ENCODE measurements at places on chromosomes 1 and 21. TPM values are rescaled to one million over a fixed set of nuclear protein-coding genes. Genes with fewer than 3 reads are reported as not detected.
A peak's percentile ranks its signal among the peaks of the same experiment; 100 is the strongest.

The FAAH gene
- 34.1 TPM for total RNA-seq

The IL12RB2 gene
- not detected for total RNA-seq

The HCN3 gene
- 3.0 TPM for total RNA-seq

The RNU1-3 gene
- 4,080 TPM for total RNA-seq

The TAL1 gene
- 10.2 TPM for total RNA-seq

The CCDC17 gene
- 11.7 TPM for total RNA-seq

The CFAP141 gene
- total RNA-seq = 5.9 TPM

DNA sequence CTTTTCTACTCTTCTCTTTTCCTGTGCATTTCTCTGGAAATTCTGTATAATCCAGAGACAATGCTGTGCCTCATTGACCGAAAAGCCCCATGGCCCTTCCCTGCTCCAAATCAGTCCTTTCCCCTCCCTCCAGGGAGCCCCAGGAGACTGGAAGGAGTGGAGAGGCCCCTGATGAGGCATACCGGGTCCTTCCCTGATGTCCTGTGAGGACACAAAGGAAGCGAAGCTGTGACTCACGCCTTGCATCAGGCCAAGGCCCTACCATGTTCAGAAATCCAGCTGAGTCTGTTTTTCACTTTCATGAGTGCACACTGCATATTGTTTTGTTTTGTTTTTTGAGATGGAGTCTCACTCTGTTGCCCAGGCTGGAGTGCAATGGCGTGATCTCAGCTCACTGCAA, 38.7 kb upstream of the BECN2 start:
- no peaks in the 10 kb centered on the region for H3K4me1 ChIP-seq
- no peak overlapping the region for H3K27ac ChIP-seq
- H3K4me3 ChIP-seq = no peak overlapping the region

DNA sequence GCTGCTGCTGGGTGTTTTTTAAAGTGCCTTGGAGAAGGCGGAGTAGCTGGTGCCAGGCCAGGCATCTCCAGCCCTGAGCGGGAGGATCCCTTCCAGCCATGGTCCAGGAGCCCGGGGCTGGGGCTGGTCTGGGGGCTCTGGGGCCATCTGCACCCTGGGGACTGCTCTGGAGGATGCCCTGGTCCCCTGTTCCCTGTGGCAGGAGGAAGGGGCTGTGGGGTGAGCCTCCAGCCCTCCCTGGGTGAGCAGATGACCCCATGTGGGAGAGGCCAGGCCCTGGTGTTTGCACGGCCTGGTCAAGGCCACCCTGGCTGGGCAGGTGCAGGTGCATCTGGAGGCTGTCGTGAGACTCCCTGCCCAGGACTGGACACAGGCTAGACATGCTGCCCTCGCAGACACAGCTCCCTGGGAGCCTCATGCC, 56.7 kb downstream of the SLX9 start:
- no peak overlapping the region for H3K27ac ChIP-seq
- peaks cover 6% of the 10 kb centered on the region for H3K4me1 ChIP-seq
- H3K4me3 ChIP-seq = no peak overlapping the region
- peak; percentile 48 for DNase-seq
- no peaks in the 10 kb centered on the region for H3K36me3 ChIP-seq

- no peaks in the 10 kb centered on the region for H3K36me3 ChIP-seq
- DNase-seq = peak; percentile 74
- no peak overlapping the region for H3K27ac ChIP-seq
- H3K4me1 ChIP-seq = peaks cover 5% of the 10 kb centered on the region
These were observed 8.5 kb downstream of the ARHGEF16 start for GRCh38 chr1:3463013-3463385.

GRCh38 chr1:51317798-51318197, 12.6 kb downstream of the TTC39A start:
- H3K27ac ChIP-seq = no peak overlapping the region
- H3K36me3 ChIP-seq = no peaks in the 10 kb centered on the region
- no peak overlapping the region for H3K4me3 ChIP-seq
- H3K27me3 ChIP-seq = no peaks in the 10 kb centered on the region
- no peak for DNase-seq

- peaks cover 41% of the 10 kb centered on the region for H3K36me3 ChIP-seq
- DNase-seq = peak; percentile 45
- peak overlapping the region; percentile 81 for H3K27ac ChIP-seq
- H3K27me3 ChIP-seq = no peaks in the 10 kb centered on the region
These were observed 4.6 kb downstream of the TMEM63A start for GRCh38 chr1:225877580-225877979.

DNA sequence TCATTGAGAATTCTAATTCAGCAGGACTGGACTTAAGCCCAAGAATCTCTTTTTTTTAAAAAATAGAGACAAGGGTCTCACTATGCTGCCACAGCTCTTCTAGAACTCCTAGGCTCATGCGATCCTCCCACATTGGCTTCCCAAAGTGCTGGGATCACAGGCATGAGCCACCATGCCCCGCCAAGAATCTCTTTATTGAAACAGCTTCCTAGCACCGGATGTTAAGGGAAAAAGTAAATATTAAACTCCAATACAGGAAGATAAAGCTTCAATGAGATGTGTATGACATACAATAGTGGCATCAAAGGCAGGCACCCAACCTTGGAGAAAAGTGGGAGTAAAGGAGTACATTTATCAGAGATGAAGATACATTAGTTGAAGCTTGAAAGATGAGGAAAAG, 25.5 kb downstream of the PUM1 start:
- no peaks in the 10 kb centered on the region for H3K36me3 ChIP-seq
- DNase-seq = no peak
- no peak overlapping the region for H3K4me3 ChIP-seq
- no peak overlapping the region for H3K27ac ChIP-seq

- no peak overlapping the region for H3K4me3 ChIP-seq
- no peaks in the 10 kb centered on the region for H3K27me3 ChIP-seq
- DNase-seq = no peak
- no peaks in the 10 kb centered on the region for H3K36me3 ChIP-seq
- no peak overlapping the region for H3K27ac ChIP-seq
These were observed 265.0 kb upstream of the USP24 start for GRCh38 chr1:55480029-55480795.

GRCh38 chr1:171501305-171502024, 16.1 kb downstream of the PRRC2C start:
- H3K4me1 ChIP-seq = peaks cover 12% of the 10 kb centered on the region
- no peak for DNase-seq
- no peaks in the 10 kb centered on the region for H3K27me3 ChIP-seq

- H3K4me1 ChIP-seq = peaks cover 7% of the 10 kb centered on the region
- no peaks in the 10 kb centered on the region for H3K36me3 ChIP-seq
- no peak overlapping the region for H3K4me3 ChIP-seq
- no peak overlapping the region for H3K27ac ChIP-seq
- no peak for DNase-seq
These were observed 58.3 kb downstream of the UBE2T start for GRCh38 chr1:202283379-202283844.

DNA sequence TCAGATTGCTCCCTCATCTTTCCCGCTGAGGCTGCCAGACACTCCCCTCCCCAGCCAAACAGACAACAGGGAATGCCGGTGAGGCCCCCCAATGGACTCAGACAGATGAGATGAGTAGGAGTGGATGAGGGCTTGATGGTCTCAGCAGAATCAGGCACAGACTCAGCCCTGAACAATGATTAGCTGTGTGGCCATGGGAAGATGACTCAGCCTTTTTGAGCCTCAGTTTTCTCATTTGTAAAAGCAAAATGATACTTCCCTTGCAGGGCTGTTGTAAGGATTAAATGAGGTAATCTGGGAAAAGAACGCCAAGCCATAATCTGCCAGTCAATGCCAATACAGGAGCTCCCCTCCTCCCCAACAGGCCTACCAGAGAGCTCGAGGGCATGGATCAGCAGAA, 12.4 kb downstream of the C1orf198 start:
- H3K4me3 ChIP-seq = no peak overlapping the region
- H3K4me1 ChIP-seq = peaks cover 30% of the 10 kb centered on the region
- H3K27me3 ChIP-seq = no peaks in the 10 kb centered on the region
- H3K27ac ChIP-seq = no peak overlapping the region
- DNase-seq = no peak

- peak overlapping the region; percentile 97 for H3K4me3 ChIP-seq
- H3K27me3 ChIP-seq = no peaks in the 10 kb centered on the region
- H3K36me3 ChIP-seq = no peaks in the 10 kb centered on the region
- DNase-seq = no peak
- H3K4me1 ChIP-seq = peaks cover 6% of the 10 kb centered on the region
- H3K27ac ChIP-seq = peak overlapping the region; percentile 89
These were observed 977 bp downstream of the LCA5L start for GRCh38 chr21:39444421-39445180.

DNA sequence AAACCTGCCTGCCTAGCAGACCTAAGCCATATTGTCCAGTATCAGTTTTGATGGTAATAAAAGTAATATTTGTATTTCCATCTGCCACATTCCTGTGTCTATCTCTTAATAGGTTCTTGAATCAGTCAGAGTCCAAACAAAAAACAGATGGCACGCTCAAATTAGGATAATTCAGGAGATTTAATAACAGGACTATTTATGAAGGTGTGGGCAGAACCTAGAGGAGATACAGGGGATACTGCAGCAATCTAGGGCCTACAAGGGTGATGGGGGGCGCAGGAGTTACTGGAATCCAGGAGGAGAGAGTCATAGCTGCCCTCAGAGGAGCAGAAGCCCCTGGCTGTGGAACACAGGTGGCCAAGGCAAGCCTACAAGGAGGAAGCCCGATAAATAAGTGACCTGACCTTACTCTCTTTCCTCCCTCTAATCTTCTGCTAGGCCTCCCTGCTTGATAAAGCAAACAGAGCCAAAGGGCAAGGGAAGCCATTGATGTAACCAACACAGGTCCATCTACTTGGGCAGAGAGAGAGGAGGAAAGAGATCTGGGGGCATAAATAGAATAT, 11.9 kb upstream of the HYI start:
- no peaks in the 10 kb centered on the region for H3K27me3 ChIP-seq
- H3K27ac ChIP-seq = no peak overlapping the region
- DNase-seq = no peak
- H3K36me3 ChIP-seq = no peaks in the 10 kb centered on the region
- H3K4me3 ChIP-seq = no peak overlapping the region

DNA sequence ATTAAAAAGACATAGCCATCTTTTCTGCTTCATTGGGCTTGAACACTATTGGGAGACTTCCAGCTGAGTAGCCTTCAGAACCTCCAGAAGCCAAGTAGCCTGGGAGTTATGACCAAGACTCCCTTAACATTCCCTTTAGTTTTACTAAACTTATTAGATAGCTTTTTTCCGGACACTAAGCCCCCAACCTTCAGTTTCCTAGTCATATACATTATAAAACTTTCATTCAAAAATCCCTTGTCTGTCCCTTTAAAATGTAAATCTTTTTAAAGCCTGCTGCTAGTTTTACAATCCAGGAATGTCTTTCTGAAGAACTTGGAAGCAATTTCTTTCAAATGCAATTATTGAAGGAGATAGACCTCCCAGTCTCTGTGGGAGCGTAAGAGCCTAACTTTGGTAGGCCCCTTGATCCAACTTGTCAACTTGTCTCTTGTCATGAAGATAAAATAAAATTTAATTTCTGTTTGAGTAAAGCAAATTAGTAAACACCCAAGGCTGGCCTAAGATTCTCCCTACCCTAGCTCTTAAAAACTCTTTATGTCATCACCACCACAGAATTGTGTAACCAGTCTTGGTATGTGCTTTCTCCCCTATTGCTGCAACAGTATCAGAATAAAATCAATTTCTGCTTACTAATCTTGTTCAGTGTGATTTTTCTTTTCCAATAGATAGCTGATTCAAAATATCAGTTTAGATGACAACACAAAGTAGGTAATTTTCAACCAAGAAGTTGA, 796.2 kb downstream of the PLA2G4A start:
- no peaks in the 10 kb centered on the region for H3K4me1 ChIP-seq
- H3K27me3 ChIP-seq = no peaks in the 10 kb centered on the region
- no peak for DNase-seq

DNA sequence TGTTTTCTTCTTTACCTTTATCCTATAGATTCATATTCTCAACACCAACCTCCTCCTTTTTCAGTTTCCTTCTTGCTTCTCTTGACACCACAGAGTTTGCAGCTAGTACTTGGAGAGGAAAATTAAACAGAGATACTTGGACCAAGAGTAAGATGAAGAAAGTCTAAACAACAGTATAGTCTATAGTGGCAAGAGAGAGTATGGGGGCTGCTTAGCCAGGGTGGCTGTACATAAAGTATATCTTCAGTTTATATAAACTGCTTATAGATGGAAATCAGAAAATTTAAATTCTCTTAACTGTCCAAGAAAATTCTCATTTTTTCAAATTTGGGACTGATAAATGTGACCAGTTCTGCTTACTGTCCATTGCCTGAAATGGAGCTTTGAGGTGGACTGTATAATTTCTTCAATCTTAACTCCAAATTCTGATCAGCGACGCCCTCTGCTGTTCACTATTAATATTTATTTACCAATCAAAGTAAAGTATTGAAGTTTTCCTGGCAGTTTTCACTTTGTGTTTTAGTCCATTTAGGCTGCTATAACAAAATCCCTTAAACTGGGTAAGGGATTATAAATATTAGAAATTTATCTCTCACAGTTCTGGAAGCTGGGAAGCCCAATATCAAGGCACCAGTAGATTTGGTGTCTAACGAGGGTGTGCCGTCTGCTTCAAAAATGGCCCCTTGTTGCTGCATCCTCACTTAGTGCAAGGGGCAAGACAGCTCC, 14.8 kb upstream of the METTL18 start:
- H3K36me3 ChIP-seq = no peaks in the 10 kb centered on the region
- no peak for DNase-seq
- no peak overlapping the region for H3K4me3 ChIP-seq

DNA sequence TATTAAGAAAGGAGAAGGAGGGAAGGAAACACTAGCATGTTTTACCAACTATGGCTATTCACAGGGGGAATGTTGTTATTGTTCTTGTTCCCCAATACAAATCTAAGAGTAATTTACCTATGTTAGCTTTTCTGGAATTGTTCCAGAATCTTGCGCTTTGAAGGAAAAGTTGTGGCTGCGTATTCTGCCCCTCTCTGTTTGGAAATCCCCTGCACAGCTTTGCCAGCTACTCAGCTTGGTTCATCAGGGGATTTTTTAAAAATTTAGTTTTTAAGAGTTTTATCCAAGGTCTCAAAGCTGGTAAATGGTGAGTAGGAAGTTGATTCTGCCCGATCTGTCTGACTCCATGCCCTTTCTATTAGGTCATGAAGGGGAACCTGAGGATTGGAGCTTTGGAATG, 9.5 kb upstream of the IRF6 start:
- H3K36me3 ChIP-seq = no peaks in the 10 kb centered on the region
- no peaks in the 10 kb centered on the region for H3K27me3 ChIP-seq
- no peak for DNase-seq
- H3K4me1 ChIP-seq = no peaks in the 10 kb centered on the region
- no peak overlapping the region for H3K27ac ChIP-seq
- no peak overlapping the region for H3K4me3 ChIP-seq

- no peaks in the 10 kb centered on the region for H3K4me1 ChIP-seq
- no peak overlapping the region for H3K4me3 ChIP-seq
- no peak for DNase-seq
- H3K27ac ChIP-seq = no peak overlapping the region
These were observed 45.3 kb downstream of the LRIG2 start for GRCh38 chr1:113118266-113118665.

- H3K27ac ChIP-seq = no peak overlapping the region
- no peaks in the 10 kb centered on the region for H3K27me3 ChIP-seq
- H3K4me1 ChIP-seq = no peaks in the 10 kb centered on the region
These were observed 2.5 kb downstream of the FAM177B start for GRCh38 chr1:222739465-222739864.
